Stimulated activated CD4-positive, alpha-beta T cell treated with anti-CD3 and anti-CD28 coated beads, Interleukin-12 subunit alpha, Interleukin-12 subunit beta, amount 100 ng/mL, for 4 hours (primary cell): ENCODE measurements at places on chromosomes 1 and 21.
A peak's percentile ranks its signal among the peaks of the same experiment; 100 is the strongest.

GRCh38 chr1:165592945-165593823 lies 37.9 kb upstream of the MGST3 start:
- peak; percentile 73 for DNase-seq

DNA sequence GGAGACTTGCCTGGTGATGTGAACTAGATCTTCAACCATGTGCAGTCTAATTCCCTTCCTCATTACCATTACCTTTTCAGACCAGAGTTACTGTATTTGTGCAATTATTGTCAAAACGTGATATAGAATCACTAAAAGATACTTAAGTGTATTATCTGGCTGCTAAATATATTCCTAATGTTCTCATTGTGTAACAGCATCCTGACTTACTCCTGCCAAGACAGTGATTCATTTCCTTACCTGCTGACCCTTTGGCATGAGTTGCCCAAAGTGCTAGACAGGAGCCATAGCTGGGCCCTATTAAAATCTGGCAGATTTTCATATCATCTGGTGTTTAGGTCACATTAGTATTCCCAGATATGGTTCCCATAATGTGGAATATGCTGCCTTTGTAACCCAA lies 598.3 kb upstream of the CAMK1G start:
- no peak for DNase-seq

GRCh38 chr1:234881893-234882771 lies 246.5 kb downstream of the TOMM20 start:
- DNase-seq: no peak

DNA sequence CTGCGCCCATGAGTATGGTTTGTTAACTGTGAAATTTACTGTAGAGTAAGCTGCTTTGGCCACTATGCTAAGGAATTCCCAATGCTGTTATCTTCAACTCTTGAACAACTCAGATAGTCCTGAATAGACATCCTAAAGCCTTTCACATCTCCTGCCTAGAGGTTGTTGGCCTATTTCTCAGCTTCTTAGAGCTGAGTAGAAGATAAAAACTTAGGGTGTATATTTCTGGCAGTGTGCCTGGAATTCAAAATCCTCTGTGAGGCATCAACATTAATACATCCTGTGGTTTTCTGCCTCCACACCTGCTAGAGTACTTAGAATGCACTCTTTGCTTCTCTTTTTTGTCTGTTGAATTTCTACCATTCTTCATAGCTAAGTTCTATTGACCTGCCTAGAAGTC lies 45.8 kb upstream of the RC3H1 start:
- DNase-seq: no peak

DNA sequence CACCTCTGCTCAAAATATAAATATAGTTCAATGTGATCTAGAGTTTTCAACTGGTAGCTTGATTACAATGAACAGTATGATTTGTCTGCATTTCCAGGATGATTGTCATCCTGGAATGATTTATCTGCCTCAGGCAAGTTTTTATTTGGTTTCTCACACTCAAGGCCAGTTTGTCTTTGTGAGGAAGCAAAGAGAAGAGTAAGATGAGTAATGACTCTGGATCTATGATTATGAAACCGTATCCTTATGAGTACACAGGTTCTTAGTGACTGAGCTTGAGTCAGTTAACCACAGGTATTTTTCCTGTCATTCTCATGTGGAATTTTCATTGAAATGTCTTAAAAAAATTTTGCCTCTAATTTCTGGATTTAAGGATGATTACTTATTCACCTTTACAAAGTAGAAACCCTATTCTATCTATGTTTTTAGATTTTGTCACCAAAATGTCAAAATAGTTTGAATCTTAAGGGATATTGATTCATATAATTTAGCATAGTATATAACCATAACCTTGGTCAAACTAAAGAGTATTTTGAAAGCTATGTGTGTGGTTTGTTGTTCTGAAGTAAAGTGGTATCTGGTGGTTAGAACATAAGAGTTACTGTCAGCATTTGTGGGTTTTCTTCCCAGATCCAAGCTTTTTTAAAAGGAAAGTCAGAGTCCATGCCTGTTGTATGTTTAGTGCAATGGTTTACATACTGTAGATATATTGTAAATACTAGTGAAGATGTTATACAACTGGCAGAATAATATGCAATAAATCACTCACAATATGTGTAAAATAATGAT lies 145.0 kb downstream of the RASAL2 start:
- DNase-seq: no peak

GRCh38 chr1:184640505-184640904 lies 114.2 kb downstream of the EDEM3 start:
- DNase-seq: no peak

- no peak for DNase-seq
Observed at GRCh38 chr1:22883406-22883805, 89.3 kb downstream of the LACTBL1 start.

GRCh38 chr21:44349847-44350772 lies 3.3 kb upstream of the TRPM2 start:
- DNase-seq: no peak

DNA sequence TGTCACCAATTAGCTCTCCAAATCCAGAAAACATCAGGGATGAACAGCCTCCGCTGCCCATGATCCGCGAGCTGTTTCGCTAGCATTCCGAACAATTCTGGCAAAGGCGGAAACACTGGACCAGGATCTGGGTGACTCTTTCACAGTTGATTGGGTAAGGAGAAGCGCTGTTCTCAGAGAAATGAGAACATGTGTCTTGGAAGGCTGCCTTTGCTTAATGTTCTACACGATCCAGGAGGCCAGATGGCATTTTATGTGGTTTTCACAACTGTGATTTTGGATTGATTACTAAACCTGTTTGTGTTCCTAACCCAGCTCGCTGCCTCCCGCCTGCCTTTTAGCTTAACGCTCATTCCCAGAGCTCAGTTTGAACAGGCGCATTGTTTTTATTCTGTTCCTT lies 144.0 kb downstream of the KIF26B start:
- DNase-seq: no peak

GRCh38 chr1:6700853-6701436 lies 671 bp downstream of the DNAJC11 start:
- DNase-seq: no peak

- no peak for DNase-seq
Observed at GRCh38 chr1:208759255-208759654, 515.1 kb upstream of the PLXNA2 start.

DNA sequence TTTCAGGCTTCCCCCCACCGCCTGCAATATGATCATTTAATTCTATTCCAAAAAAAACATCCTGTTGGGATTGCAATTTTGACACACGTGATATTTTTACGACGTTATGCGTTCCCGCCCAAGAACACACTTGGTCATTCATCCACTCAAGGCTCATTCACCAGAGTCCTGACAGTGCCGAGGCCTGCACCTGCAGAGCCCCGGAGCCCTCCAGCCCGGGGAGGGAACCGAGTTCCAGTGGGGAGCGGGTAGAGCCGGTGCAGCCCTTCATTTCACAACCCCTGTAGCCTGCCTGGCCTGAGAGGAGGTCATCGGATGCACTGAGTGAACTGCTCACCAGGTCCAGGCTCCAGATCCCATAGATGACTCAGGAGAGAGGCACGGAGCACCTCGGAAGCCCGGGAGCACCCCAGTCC lies 156.0 kb upstream of the BACE2 start:
- no peak for DNase-seq

DNA sequence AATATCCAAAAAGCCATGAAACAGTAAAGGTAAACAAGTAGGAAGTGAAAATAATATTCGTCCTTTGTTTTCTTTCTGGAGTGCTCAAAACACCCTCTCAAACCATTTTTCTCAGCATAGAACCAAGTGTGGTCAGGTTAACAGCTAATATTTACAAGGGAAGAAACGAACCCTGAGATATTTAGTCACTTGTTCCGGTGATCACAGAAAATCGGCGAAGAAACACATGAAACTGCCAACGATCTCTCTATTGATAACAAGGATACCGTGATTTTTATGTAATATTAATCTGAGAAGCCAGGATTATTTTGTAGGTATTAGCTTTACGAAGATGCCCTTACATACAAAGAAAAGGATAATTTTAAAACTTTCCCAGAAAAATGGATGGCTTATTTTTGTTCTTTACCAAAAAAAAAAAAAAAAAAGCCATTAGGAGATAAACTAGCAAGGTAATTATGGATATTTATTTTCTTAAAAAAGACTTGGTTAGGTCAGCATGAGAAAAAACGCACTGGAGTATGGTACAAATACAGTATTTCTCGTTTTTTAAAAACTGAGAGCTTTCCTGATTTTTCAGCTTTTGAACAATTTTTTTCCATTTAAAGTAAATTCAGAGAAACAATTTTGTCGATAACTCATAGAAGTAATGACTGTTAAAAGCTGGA lies 107.3 kb upstream of the HNRNPU start:
- no peak for DNase-seq

GRCh38 chr1:153356392-153357075 lies 1.1 kb upstream of the S100A9 start:
- no peak for DNase-seq

GRCh38 chr1:31955917-31956736 lies 18.0 kb upstream of the PTP4A2 start:
- DNase-seq: peak; percentile 70

DNA sequence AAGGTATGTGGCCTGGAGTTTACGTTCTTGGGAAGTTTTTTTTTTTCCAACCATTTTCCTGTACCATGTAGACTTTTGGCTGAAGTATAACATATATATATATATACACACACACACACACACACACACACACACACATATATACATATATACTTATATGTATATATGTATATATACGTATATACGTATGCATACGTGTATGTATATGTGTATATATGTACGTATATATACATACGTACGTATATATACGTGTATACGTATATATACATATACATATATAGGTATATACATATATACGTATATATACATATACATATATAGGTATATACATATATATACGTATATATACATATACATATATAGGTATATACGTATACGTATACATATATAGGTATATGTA lies 18.9 kb downstream of the CR1 start:
- no peak for DNase-seq

DNA sequence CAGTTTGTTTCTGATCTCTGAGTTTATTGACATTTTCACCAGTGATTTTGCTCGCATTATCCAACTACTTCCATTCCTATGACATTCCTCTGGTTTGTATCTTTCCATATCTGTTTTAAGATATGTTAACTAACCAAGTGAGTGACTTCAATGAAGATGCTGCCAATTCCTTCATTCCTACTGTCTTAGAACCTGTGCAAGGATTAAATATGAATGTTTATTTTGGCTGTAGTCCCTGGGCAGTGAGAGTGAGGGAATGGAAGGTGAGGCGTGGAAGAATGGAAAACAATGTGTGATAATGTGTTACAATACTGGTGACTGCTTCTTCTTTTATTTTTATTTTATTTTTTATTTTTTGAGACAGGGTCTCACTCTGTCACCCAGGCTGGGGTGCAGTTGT lies 183.0 kb downstream of the SDCCAG8 start:
- DNase-seq: no peak

- DNase-seq: no peak
Observed at GRCh38 chr1:152725261-152725660, 17.3 kb downstream of the LCE4A start.

DNA sequence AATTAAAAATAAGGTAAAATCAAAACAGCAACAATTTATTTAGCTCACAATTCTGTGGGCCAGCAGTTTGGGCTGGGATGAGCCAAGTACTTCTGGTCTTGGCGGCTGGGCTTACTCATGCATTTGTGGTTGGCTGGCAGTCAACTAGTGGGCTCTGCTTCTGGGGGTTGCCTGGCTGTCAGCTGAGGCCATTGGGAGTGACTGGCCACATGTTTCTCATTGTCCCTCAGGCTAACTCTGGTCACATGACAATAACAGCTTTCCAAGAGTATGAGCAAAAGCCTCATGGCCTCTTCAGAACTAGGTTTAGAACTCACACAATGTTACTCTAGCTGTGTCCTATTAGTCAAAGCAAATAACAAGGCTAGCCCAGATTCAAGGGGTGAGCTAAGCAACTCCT lies 15.6 kb upstream of the CHIA start:
- no peak for DNase-seq

DNA sequence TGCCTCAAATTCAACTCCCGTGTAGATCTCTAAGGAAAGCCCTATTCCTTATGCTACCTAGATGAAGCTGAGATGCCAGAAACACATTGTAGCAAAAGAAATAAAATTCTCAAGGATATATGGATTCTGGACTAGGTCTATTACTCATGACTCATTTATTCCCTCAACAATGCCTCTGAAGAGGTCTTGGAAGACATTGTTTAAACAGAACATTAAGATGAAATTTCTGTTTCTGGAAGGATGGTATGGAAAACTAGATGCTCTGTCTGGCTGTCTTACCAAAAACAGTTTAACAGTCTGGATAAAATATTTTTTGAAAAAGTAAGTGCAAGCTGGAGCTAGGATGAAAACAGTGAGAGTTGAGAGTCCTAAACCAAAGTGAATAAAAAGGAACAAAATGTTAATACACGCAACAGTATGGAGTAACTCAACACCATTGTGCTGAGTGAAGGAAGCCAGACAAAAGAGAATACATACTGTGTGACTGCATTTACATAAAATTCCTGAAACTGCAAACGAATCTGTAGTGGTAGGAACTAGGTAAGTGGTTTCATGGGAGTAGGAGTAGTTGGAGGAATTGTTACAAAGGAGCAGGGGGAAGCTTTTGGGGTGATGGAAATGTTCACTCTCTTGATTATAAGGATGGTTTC lies 59.3 kb upstream of the GNG12 start:
- no peak for DNase-seq

DNA sequence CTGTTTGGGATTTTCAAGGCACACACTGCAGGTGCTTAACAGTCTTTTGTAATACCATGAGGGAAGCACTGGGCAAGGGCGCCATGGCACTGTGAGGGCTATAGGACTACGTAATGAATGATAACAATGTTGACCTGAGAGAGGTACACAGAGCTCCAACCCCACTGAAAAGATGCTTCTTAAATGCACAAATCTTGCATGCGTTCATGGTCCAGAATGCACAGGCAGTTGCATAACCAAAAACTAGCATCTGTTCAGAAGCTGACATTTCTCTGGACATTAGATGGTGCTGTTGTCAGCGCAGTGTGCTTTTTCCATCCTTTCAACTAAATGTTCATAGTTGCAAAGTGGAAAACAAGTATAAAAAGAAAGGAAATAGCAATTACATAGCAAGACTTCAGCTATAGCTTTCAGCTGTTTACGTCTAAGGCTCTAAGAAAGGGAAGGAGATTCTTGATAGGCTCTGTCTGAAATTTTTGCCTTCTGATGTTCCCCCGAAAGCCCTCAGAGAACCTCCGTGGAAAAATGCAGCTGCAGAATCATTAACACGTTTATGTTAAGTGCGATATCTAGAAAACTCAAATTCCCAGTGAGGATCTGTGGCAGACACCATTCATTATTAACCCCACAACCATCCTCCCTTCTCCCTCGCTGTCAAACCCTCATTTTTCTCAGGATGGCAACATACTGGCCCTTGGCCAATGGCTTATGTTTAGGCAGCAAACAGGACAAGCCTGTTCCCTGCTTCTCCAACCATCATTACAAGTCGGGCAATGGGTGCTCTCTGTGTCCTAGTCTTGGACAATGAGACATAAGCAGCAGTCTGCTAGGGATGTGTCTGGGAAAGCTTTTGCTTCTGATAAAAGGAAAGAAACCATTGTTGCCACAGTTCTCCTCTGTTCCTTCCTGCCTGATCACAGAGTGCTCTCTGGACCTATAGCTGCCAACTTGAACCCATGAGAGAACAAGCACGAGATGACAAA lies 8.2 kb upstream of the TARBP1 start:
- no peak for DNase-seq
